ENCODE measurements at places on chromosomes 4 and X.
A peak's percentile ranks its signal among the peaks of the same experiment; 100 is the strongest.

- no peak for DNase-seq
These were observed 59.4 kb upstream of the ARSJ start for GRCh38 chr4:114038762-114039387.

DNA sequence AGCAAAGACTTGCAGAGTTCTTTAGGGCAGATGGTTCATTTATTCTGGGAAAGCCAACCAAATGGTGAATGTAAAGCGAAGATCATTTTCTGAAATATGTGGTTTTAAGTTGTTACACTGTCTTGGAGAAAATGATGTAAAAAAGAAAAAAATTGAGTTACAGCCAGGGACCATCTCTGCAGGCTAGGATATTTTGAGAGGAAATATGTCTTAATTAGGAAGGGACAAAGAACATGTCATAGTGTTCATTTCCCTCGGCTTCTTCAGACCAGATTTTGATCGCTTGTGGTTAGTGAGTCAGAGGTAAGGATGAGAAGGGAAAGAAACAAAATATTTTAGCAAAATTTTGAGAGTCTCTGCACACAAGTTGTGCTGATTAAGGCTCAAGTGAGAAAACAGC, 59.0 kb upstream of the C1QTNF7 start:
- DNase-seq, result no peak

DNA sequence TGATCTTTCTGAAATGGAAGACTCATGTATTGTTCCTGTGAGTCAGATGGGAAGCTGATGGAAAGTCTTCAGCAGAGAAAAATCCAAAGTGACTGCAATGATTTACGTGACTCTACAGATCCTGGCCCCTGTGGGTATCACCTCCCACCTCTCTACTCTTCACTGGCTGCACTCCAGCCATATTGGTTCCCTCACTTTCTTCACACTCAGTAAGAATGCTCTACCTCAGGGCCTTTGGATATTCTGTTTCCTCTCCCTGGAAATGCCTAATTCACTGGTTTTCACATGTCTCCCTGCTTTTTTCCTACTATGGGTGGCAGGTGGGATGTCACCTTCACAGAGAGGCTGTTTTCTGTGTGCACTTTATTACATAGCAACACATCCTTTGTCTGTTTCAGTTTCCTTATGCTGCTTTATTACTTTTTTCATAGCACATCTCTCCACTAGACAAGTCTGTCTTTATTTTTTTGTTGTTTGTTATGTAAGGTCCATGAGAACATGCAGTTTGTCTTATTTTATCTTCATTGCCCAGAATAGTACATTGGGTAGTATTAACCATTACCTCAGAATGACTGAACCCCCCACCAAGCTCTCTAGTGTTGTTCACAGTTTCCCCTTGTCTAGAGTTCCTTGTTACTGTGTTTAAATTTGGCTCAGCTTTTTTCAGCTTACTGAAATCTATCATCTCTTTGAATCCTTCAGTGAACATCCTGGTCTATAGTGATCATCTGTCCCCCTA, 57.6 kb upstream of the CLNK start:
- DNase-seq, result no peak

GRCh38 chr4:75081561-75081960, 148.6 kb downstream of the PARM1 start:
- no peak for DNase-seq

GRCh38 chrX:121457096-121457495, 409.7 kb downstream of the GLUD2 start:
- DNase-seq, result no peak

DNA sequence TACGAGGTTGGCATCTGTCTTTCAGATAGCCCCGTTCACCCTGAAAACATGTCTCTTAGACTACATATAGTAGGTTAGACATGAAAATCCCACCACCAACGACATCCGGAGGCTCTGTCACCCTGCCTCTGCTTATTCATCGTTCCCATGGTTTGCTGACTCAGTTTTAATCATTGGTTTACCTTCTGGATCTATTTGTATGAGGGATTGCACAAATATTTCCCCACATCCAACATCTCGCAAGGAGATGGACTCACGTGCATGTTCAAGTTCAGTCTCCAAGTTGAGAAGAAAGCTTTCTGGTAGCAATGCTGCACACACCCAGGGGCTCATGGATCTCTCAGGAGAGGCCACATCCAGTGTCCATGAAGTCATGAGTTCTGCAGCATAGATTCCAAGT, 10.8 kb downstream of the CETN2 start:
- DNase-seq, result no peak

DNA sequence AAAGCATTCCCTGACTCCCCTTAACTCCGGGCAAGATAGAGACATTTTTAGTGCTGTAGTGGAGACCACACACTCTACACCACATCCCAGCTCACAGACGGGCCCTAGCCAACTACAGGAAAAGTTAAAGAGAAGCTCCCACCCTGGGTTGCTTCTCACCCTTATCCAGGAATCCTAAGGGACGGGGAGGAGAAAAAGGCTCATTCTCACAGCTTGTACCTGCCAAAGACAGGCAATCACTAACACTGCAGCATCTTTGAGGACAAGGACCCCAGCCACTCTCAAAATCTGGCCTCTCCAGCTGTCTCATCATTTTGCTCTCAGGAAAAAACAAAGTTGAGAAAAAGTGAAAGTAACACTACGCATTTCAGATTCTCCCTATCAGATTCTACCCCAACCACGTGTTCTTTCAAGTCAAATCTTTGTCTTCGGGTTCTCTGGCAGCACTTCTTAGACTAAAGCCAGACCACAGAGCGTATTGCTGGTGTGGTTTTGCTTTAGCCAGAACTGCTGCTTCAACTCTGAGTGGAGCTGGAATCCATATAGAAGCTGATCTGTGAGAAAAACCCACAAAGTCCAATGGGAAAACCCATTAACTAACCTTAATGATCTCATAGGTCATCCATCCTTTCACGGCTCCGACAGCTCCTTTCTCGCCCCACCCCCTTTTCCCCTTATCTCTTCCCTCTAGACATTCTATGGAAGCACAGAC, 605.9 kb upstream of the DIPK2B start:
- peak; percentile 16 for DNase-seq

DNA sequence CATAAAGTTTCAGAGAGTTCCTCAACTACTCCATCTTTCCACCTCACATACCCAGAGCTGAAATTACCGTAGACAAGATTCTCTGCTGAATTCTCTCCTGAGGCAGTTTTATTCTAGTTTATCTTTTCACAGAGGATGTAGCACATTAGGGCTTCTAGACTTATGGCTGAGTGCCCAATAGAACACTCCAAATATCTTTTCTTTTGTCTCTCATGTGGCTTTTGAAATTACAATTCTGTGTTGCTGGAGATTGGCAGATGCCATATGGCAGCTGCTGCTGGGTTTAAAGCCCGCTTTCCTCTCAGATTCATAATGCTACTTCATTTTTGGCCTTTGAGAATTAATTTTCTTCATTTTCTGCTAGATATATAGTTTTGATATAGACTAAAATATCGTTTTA, 107.6 kb upstream of the BANK1 start:
- DNase-seq, result no peak

DNA sequence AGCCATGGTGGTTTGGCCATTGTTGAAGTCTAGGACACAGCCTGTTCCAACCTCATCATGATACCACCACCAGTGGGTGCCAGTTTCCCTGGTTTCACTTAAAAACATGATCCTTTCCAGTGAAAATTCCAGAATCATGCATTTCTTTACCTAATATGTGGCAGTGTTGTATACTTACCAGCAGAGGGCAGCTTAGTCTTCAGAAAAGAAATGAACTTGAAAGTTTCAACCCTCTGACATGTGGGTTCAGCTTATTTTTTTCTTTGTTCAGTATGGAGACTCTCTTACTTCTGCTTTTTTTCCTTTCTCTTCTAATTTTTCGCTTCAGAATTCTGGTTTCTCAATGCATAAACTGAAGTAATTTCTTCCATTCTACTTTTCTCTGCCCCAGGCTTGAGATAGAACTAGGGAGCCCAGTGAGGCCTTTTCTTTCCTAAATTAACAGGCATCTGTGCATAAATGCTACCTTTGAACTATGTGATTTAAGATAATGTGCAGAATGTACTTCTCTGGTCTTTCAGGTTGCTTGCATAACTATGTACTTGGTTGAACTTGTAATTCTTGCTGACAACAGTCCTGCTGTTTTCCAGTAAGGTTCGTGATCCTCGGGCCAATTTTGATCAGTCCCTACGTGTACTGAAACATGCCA, 10.7 kb downstream of the LIAS start:
- DNase-seq, result no peak

DNA sequence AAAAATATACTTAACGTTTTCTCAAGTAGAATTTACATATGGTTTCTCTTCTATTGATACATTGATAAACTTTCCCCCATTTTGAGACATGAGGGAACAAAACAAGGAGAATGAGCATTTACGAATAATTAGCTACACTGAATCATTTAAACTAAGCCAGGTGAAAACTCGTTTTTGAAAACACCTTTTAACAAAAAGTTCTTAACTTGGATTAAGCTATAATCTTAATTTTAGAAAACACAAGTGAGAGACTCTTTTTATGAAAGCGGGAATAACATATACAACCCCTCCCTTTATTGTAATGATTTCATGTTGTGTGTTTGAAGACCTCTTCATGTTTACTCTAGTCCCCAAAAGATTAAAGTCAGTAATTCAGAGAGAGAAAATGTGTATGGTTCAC, 20.1 kb downstream of the PDLIM3 start:
- no peak for DNase-seq

DNA sequence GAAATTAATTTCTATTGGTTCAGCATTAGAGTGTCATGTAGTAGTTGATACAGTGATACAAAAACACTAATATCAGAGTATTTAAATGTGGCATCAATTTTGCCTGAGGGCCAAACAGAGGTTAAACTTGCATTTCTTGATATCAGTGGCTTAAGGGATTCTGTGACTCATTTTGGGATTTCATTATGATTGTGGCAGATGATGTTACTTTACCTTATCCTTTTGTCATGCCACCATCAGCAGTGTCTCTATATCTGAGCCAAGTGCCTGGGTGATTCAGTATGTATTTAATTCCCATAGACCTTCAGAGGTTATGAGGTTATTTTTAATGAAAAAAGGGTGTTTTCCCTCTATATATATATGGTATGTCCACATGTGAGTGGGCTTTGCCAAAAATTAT, 582.9 kb downstream of the ADGRL3 start:
- DNase-seq, result no peak

- no peak for DNase-seq
These were observed 71.6 kb downstream of the STX18 start for GRCh38 chr4:4470208-4470607.

DNA sequence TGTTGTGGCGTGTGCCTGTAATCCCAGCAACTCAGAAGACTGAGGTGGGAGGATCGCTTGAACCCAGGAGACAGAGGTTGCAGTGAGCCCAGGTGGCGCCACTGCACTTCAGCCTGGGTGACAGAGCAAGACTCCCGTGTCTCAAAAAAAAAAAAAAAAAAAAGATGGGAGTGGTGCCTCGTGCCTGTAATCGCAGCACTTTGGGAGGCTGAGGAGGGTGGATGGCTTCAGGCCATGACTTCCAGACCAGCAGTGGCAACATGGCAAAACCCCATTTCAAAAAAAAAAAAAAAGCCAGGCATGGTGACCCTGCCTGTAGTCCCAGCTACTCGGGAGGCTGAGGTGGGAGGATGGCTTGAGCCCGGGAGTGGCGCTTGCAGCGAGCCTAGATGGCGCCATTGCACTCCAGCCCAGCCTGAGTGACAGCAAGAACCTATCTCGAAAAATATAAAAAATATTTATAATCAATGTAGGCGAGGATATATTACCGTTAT, 27.0 kb downstream of the EIF2S3 start:
- DNase-seq, result peak; percentile 48

- no peak for DNase-seq
These were observed 41.2 kb downstream of the TNIP2 start for GRCh38 chr4:2714918-2715317.

DNA sequence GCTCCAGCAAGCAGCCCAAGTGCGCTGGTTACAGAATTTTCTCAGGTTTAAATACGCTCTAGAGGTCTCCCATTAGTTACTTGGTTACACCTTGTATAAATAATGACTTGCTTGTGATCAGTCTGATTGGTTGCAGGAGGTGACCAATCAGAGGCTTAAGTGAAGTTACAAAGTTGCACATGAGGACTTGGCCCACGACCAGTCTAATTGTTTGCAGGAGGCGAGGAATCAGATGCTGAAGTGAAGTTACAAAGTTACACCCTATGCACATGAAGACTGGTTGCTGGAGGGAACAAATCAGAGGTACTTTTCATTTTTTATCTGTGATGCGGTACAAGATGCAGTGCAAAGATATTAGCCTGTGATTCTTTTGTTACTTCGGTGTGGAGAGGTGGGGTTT, 80.7 kb downstream of the UBE2NL start:
- no peak for DNase-seq

DNA sequence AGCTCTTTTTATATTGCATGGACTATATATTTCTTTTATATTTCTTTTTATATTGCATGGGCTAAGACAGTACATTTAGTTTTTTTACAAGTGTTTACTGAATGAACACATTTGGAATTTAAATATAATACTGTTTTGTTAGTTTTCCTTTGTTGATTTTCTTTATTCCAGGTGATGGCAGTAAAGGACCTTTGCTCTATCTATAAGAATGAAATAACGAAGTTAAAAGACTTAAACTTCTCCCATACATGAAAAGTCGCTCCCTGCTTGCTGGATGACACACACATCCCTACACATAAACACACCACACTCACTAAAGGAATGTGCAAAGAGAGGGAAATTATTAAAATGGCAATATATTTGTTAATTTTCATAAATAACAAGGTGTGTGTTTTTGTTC, 102.5 kb upstream of the ANXA10 start:
- DNase-seq, result no peak

DNA sequence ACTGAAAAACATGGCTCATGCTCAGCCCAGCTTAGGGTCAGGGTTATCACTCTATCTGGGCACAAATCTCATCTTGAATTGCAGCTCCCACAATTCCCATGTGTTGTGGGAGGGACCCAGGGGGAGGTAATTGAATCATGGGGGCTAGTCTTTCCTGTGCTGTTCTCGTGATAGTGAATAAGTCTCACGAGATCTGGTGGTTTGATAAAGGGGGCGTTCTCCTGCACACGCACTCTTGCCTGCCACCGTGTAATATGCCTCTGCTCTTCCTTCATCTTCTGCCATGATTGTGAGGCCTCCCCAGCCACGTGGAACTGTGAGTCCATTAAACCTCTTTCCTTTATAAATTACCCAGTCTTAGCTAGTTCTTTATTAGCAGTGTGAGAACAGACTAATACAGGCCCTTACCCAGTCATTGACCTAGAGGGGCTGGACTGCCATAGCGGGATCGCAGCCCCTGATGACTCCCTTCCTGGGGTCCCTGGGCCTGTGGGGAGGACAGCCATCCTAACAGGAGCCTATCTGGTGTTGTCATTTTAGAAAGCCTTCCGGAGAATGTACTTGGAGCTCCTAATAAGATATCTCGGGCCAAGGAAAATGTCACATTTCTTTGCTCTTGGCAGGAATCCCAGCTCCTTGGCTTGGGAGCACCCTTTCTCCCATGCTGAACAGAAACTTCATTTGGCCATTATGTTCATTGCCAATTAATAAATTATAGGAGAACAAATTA, 112.6 kb downstream of the PHKA2 start:
- DNase-seq, result no peak
